ENCODE measurements at places on chromosomes 6 and 20.
A peak's percentile ranks its signal among the peaks of the same experiment; 100 is the strongest.

DNA sequence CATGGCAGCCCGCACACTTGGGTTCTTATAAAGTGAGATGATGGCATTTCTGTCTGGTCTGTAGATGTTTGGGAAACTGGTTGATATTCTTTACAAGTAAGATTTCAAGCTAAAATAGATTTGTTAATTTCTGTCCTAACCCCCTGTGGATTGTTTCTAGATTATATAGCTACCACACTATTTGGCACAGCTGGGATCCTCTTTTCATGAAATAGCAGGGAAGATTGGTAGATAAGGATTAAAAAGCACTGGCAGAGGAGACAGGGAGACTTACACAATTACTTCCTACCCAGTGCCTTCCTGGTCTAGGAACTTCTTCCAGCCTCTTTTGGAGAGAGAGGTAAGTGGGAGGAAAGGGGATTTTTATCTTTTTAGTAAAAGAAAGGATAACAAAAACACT lies 13.2 kb upstream of the ATXN1 start:
- no peak for DNase-seq

- DNase-seq = no peak
These were observed 75.3 kb downstream of the SOBP start for GRCh38 chr6:107565165-107565723.

GRCh38 chr20:40738976-40739375 lies 49.9 kb upstream of the MAFB start:
- DNase-seq = peak; percentile 78

DNA sequence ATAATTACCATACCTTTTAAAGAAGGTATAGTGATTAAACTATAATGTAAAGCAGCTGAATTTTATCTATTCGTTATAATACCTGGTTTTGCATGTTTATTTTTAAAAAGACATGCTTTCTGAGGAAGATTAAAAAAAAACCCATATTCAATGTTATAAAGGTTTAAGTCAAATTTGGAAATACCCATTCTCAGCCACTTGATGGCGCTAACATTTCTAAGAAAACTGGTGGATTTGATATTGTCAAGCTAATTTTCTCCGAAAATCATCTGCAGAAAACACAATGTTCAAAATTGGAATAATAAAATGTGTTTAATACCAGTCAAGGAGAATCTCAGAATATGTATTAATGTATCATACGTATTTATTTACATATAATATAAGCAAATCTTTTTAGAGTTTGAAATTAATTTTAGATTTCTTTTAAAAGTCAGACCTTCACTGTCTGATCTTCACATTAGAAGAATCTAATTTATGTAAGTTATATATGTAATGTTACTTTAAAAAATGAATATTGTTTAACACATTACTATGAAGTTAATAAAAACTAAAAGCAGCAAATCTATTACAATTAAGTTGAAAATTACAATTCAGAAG lies 35.0 kb downstream of the SHPRH start:
- DNase-seq = peak; percentile 20

DNA sequence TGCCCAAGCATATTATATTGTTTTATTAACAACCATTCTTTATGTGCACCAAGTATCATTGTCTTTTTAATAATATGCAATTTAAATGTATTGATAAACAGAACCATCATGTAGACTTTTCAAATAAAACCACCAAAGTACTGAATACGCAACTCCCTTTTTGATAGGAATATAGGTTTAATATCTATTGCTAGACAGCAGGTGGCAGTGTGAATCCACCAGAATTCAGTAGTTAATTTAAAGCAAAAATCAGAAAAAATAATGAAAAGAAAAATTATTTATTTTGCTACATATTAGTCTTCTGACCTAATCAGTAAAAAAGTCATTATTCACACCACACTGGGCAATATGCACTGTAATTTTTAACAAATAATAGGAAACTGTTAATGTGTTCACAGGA lies 143.7 kb downstream of the KLHL32 start:
- no peak for DNase-seq

All from NCI-H1105 (cell line).